ENCODE measurements at places on chromosomes 1 and 21.

GRCh38 chr1:203401199-203401877 lies 50.4 kb upstream of the FMOD start:
- no peak for DNase-seq

GRCh38 chr1:1157033-1157365 lies 16.7 kb upstream of the TTLL10 start:
- no peak for DNase-seq

- no peak for DNase-seq
Measured at GRCh38 chr1:226034482-226034881, 28.0 kb upstream of the H3-3A start.

- DNase-seq: no peak
Measured at GRCh38 chr21:32666258-32666657, 54.1 kb upstream of the CFAP298 start.

GRCh38 chr1:55399346-55399745 lies 184.2 kb upstream of the USP24 start:
- no peak for DNase-seq

- DNase-seq: no peak
Measured at GRCh38 chr1:20903437-20903836, 116.3 kb upstream of the HP1BP3 start.

DNA sequence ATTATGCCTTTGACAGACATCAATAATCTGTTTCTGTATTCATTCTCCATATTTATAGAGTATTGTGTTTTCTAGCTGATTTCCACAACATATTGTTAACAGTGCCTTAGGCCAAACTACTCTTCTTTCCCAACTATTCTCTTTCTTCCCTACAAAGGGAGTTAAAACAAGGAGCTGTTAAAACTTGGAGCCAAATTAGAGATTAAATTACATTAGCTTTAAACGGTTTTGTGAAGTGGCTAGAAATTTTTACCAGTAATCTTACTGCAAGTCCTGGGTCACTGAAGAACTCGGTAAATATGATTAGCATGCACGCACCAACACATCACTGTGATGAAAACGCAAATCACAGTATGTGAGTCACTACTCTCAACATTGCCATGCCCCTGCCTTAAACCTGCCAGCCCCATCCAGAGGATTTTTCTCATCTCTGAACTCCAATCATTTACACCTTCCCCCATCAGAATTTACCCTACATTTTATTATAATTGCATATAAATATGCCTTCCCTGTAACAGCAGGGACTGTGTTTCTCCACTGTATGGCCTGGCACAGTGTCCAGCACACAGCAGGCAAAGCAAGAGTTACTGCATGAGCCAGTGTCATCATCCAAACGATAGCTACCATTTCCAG lies 1.5 kb upstream of the PRDX6 start:
- DNase-seq: no peak

DNA sequence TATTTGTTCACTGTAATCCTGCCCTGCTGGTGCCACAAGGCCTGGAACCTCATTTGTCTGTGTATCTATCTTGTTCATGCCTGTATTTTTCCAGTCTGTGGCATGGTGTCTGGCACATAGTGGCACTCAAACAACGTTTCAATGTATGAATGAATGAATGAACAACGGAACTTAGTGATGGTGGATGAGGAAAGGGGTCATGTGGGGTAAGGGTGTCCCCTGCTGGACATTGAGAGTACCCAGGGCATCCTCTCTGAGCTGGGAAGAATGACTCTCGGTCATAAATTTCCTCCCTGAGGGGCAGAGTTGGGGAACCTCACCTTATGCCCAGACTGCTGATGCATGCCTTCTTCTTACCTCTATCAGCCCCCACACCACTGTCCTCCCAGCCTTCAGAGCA lies 18.9 kb upstream of the ZNF683 start:
- DNase-seq: no peak

DNA sequence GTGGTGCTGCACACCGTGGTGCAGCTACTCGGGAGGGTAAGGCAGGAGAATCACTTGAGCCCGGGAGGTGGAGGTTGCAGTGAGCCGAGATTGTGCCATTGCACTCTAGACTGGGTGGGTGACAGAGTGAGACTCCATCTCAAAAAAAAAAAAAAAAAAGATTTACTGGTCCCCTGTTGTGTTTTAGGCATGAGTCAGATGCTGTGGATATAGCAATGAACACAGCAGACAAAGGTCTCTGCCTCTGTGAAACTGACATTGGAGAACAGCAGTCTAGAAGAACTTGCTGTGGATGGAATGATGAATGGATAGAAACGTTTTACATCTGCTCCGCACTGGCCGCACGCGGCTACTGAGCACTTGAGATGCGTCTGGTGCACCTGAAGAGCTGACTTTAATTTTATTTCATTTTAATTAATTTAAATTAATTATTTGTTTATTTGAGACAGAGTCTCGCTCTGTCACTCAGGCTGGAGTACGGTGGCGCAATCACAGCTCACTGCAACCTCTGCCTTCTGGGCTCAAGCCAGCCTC lies 24.5 kb upstream of the EPHA2 start:
- DNase-seq: no peak

GRCh38 chr1:153536012-153536670 lies 350 bp upstream of the S100A6 start:
- DNase-seq: peak; percentile 61

DNA sequence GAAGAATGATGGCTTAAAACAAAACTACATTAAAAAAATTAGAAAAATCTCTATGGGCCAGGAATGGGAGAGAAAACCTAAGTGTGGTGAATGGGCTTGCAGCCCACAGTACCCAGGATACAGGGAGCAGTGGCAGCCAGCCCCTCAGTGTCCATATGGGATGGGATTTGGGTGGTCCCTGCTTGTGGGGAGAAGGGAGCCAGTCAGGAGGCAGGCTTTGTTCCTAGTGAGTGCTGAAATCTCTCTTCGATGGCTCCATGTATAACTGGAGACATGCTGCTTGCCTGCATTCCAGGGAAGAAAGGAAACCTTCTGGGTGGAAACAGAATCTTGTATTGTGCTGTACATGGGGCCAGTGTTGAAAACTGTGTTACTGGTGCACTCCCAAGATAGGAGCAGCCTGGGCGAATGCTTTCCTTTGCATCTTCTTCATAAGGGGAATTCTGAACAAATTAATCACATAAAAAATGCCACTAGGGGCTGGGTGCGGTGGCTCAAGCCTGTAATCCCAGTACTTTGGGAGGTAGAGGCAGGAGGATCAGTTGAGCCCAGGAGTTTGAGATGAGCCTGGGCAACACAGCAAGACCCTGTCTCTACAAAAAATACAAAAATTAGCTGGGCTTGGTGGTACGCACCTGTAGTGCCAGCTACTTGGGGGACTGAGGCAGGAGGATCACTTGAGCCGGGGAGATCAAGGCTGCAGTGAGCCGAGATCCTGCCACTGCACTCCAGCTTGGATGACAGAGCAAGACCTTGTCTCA lies 36.0 kb downstream of the PTPRU start:
- no peak for DNase-seq

GRCh38 chr1:221740993-221741702 lies 741 bp downstream of the DUSP10 start:
- DNase-seq: no peak

GRCh38 chr1:24502709-24503058 lies at the start of gene RCAN3:
Gene RCAN3, plus strand, starts transcription at chr1:24502836. Its CDS starts 11,537 bp downstream, at chr1:24514373.
- DNase-seq: peak; percentile 71

GRCh38 chr1:159996653-159997052 lies 35.1 kb downstream of the PIGM start:
- DNase-seq: no peak

GRCh38 chr21:31326522-31327242 lies 17.4 kb downstream of the TIAM1 start:
- peak; percentile 50 for DNase-seq

DNA sequence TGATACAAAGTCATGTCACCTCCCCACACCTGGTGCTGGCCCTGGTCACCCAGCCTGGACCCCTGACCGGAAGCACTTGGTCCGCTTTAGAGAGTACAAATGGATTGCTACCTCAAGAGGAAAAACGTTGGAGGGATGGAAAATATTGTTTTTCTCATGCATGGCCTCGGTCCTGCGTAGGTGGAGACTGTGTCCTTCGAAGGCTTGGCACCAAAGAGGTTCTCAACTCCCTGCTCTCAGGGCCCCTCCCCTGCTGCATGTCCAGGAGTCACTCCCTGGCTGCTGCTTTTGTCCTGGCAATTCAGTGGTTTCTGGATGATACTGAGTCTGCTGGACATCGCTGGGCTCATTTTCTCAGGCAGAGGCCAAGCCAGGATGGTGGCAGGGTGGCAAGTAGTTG lies 529.8 kb downstream of the KIF26B start:
- DNase-seq: no peak

- DNase-seq: no peak
Measured at GRCh38 chr21:38989745-38990423, 184.2 kb downstream of the ETS2 start.

DNA sequence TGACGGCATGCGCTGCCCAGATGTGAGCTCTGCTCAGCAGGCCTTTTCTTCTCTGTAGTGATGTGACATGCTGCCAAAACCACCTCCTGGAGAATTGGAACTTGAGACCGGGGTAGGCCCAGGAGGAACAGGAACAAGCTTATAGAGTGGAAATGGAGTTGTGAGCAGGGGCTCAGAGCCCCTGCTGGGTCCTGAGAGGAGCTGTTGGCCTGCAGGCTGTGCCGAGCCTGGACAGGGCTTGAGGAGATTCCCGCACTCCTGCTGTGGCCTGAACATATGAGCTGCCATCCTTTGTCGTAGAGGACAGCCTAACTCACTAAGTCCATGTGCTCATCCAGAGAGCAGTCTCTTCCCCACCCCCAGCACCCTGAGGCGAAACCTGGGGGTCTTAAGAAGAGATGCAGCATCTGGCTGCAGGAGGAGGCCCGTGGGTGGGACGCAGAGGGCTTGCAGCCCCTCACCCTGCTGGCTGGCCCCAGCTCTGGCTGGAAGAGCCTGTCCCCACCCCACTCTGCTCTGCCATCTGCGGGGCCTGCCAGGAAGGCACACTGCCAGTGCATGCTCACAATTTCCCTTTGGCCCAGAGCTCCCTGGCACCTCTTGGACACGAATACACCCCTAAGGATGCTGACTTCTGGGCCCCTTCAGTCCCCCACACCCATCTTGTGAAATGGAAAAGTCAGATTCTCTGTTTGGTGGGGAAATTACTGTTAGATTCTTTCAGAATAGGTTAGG lies 42.5 kb downstream of the PTPRF start:
- no peak for DNase-seq

GRCh38 chr1:226723657-226724532 lies 15.2 kb downstream of the ITPKB start:
- no peak for DNase-seq

- DNase-seq: no peak
Measured at GRCh38 chr21:22346576-22346975, 1348.4 kb downstream of the NCAM2 start.

GRCh38 chr1:91026777-91027176 lies 4.9 kb upstream of the ZNF644 start:
- DNase-seq: no peak

DNA sequence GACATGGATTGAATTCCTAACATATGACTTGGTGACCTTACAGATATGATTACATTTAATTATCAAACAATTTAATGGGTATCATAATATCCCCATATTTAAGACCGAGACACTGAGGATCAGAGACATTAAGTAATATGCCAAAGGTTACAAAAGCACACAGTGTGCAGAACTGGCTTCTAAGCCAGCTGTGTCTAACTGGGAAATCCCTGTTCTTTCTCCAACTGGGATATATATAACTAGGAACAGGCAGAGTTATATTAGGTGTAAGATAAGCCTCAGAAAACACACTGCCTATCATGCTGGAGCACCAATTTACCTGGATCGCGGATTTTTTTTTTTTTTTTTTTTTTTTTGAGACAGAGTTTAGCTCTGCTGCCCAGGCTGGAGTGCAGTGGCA lies 88.3 kb upstream of the ADGRL2 start:
- no peak for DNase-seq

DNA sequence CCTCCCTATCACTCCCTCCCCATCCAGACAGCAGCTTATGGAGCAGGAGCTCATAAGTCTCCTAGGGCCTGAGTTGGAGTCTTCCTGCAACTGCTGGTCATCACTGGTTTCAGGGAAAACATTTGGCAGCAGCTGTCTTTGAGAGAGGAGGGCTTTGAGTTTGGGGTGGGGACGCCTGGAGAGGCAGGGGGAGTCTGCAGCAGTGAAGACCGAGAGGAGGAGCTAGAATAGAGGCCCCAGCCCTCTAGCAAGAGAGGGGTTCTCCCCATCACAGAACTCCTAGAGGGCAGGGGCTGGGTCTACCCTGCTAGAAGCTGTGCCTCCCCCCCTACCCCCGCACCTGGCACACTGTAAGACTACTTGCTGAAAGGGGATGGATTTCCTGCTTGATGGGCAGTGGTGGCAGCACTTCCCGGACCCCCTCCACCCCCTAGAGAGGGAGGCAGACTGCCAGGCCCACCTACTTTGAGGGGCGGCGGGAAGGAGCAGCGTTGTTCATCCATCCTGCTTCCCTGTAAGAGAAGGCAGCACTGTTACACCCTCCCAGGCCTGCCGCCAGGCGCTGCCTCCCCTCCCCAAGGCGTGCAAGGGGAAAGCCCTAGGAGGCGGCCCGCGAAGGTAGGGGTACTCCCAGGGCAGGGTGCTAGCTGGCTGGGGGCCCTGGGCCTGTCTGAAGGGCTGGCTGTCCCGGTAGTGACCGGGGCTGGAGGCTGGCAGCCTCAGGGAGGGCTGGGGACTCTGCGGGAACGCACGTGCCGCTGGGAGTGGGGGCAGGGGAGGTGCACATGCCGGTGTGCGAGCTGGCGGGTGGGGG lies 50.4 kb downstream of the RAP1GAP start:
- DNase-seq: no peak

GRCh38 chr1:169012416-169012815 lies 94.1 kb upstream of the ATP1B1 start:
- DNase-seq: no peak

- no peak for DNase-seq
Measured at GRCh38 chr1:157314408-157314807, 176.2 kb upstream of the ETV3 start.

GRCh38 chr1:33608825-33609400 lies 136.5 kb downstream of the ZSCAN20 start:
- DNase-seq: no peak

Data from activated naive CD8-positive, alpha-beta T cell treated with anti-CD3 and anti-CD28 coated beads, Interleukin-2, amount 50 U/mL, for 16 hours (primary cell).